Ureter (tissue), 1 donor: ENCODE measurements at places on chromosomes 2 and 18.

GRCh38 chr2:211203986-211204385 lies 647.6 kb downstream of the CPS1 start:
- no peak for DNase-seq

GRCh38 chr2:53784436-53784835 lies 2.3 kb downstream of the ASB3 start:
- DNase-seq = no peak

- no peak for DNase-seq
Observed at GRCh38 chr2:169354244-169354643, 8.1 kb downstream of the LRP2 start.

DNA sequence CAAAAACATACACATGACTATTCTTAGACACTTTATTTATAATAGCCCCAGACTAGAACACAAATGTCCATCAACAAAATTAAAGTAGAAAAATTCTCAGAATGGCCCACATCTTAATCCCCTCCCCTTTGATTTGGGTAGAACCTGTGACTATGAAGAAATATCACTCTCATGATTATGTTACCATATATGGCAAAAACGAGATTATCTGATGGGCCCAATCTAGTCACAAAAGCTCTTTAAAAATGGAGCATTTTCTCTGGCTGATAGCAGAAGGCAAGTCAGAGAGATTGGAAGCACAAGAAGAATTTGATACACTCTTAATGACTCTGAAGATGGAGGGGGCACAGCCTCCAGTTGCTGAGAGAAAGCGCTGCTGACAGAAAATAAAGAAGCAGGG lies 39.6 kb downstream of the METTL4 start:
- no peak for DNase-seq

- DNase-seq = no peak
Observed at GRCh38 chr2:173118395-173118794, 42.7 kb downstream of the MAP3K20 start.
